ENCODE measurements at places on chromosomes 5 and 9. TPM values are rescaled to one million over a fixed set of nuclear protein-coding genes. Genes with fewer than 3 reads are reported as not detected.
A peak's percentile ranks its signal among the peaks of the same experiment; 100 is the strongest.

- DNase-seq: no peak
Measured at GRCh38 chr5:95900383-95900958, 61.2 kb downstream of the ELL2 start.

- DNase-seq: no peak
Measured at GRCh38 chr9:124685217-124685616, 85.9 kb downstream of the NR6A1 start.

GRCh38 chr9:133978226-133978898, 13.8 kb downstream of the VAV2 start:
- peak; percentile 2 for DNase-seq

DNA sequence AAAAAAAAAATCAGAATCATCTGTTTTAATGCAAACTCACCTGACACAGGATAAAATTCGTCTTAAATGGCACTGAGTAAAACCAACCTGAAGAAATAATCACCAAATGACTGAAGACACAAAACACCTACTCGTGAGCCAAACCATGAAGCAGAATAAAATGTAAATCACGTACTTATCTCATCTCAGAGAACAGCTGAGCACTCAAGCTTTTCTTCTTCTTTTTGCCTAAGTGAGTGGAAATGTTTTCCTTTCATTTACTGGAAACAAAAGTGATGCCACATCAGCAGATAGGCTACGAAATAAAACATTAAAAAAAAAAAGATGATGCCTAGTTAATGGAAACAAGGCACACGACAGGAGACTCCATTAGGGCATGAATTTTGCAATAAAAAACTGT, 36.4 kb downstream of the ATPSCKMT start:
- DNase-seq: no peak

GRCh38 chr5:6383376-6383775, 5.0 kb upstream of the MED10 start:
- DNase-seq: no peak

DNA sequence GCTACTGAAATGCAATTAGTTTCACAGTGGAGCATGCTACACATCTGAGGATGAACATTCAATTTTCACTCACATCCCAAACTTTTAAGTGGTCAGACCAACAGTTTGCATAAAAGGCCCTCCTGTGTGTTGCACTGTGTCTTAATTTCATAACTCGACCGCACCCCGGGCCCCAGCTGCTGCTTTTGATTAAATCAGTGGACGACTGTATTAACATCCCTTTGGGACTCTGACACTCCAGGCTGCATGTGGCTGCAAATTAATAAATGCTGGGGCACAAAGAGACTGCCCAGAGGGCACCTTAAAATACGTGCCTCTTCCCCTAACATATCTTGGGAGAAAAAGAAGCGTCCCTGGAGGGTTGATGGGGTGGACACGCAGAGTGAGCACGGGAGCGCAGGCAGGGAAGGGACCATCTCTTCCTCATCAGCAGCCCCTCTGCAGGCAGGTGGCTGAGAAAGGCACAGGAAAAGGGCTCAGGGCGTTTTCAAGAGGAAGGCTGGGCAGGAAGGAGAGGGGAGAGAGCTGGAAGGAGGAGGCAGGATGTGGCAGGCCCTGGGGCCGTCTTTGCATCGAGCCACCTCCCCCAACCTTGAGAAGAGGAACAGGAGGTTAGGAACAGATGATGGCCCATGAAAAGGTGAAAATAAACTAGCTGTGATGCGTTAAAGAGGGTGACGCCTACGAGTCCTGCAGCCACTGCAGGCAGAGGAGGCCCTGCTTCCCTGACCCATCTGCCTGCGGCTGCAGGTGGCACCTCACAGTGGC, 18.6 kb downstream of the MED10 start:
- no peak for DNase-seq

- DNase-seq: no peak
Measured at GRCh38 chr9:136080716-136081112, 14.4 kb downstream of the NACC2 start.

GRCh38 chr5:2677689-2678088, 73.8 kb downstream of the IRX2 start:
- DNase-seq: no peak

- DNase-seq: no peak
Measured at GRCh38 chr9:9352877-9353481, 1259.8 kb downstream of the PTPRD start.

GRCh38 chr5:90585337-90585986, 26.9 kb downstream of the ADGRV1 start:
- no peak for DNase-seq

GRCh38 chr5:74521401-74521800, 119.1 kb downstream of the ENC1 start:
- DNase-seq: no peak

- DNase-seq: no peak
Measured at GRCh38 chr5:160305319-160305718, 7.0 kb downstream of the CCNJL start.

DNA sequence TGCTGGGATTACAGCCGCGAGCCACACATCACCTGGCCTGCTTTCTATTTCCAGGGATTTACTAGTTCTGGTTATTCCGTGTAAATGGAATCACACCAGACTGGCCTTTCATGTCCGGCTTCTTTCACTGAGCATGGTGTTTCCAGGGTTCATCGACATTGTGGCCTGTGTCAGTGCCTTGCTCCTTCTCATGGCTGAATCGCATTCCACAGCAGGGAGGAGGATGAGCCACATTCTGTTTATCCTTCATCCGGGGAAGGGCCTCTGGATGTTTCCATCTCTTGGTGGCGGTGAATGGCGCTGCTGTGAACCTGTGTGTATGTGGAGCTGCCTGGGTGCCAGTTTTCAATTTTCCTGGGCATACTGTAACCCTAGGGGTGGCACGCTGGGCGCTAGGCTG, 58.7 kb upstream of the RNU6ATAC start:
- DNase-seq: no peak

GRCh38 chr5:88884608-88884877, 1.6 kb upstream of the MEF2C start:
- DNase-seq: no peak

DNA sequence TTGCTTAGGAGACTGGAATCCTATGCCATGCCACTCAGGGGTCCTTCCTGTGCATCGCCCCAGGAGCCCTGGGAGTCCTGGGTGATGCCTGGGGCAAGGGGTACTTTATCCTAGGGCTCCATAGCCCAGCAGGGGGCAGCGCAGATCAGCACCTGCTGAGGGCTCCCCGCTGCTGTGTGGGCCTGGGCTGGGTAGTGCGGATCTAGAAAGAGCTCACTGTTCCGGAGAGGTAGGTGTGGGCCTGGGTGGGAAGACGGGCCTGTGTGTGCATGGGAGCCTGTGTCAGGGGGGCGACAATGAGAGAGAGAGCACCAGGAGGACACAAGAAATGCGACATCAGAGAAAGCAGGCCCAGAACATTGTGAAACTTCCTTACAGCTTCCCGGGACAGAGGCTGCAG, 11.4 kb upstream of the DAB2IP start:
- DNase-seq: peak; percentile 65

DNA sequence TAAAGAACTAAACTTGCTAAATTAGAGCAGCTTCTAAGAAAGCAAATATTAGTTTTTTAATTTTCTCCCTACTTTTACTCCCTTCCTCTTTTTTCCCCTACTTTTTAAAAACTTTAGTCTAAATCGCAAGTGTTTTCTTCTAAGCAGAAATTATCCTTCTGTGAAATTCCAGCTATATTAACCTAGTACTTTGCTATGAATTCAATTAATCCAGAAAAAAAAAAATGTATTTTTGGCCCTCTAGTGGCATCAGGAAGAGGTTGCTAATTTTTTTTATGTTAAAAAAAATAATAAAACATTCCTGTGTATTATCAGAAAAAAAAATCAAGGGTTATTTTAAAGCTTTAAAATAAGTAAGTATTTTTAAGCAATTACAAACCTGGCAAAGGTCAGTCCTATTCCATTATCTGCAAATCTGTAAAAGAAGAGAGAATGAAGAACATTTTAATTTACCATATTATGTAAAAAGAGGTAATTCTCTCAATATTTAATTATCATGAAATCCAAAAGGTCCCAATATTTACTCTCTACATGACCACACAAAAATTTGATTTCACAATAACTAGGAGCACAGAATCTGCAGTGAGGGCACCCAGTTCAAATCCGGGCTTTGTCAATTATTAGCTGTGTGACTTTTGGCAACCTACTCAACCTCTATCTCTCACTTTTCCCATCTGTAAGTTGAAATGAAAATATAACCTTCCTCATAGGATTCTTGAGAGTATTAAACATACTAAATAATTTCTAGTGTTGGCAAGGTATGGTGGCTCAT, 52.0 kb downstream of the CEMIP2 start:
- no peak for DNase-seq

DNA sequence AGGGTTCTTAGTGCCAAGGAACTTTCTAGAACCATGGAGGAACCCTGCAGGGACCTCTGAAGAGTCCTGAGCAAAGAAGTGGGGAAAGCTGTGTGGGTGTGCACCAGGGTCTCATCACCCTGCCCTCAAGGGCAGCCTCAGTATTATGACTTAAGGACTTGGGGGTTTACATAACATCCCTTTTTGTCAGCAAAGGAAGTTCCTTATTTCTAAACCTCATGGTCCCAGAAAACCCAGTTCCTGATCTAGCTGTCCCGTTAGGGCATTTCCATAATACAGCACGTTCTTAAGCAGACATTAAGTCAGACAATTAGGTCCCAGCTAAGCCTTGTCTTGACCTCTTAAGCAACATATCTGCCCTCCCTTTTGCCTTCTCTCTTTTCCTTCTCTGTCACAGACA, 57.3 kb downstream of the DAPK1 start:
- DNase-seq: no peak

GRCh38 chr9:87648606-87649005, 77.3 kb upstream of the CTSL start:
- DNase-seq: no peak

DNA sequence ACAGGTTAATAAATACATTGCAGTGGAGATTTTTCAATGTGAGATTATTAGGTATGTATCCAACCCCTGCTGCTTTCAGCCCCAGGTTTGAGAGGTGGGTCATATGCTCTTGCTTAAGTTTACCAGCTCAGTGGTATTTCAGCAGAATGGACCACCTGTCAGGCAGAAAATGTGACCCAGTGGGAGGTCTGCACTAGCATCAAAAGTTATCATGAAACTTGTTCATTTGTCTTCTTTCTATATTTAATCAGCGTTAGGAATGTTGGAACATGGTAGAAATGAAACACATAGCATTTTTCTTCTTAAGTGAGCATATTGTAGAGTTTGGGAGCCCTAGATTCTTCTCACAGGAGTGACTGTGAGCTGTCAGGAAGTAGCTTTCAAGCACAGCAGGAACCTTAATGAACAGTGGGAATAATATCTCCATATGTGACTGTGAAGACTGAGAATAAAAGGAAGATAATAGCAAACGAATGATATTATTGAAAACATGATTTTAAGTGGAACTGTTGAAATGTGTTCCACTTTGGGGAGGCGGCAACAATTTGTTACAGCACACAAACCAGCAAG, 596.9 kb upstream of the CDH6 start:
- no peak for DNase-seq

GRCh38 chr5:116604805-116605204, 30.2 kb upstream of the SEMA6A start:
- DNase-seq: no peak

DNA sequence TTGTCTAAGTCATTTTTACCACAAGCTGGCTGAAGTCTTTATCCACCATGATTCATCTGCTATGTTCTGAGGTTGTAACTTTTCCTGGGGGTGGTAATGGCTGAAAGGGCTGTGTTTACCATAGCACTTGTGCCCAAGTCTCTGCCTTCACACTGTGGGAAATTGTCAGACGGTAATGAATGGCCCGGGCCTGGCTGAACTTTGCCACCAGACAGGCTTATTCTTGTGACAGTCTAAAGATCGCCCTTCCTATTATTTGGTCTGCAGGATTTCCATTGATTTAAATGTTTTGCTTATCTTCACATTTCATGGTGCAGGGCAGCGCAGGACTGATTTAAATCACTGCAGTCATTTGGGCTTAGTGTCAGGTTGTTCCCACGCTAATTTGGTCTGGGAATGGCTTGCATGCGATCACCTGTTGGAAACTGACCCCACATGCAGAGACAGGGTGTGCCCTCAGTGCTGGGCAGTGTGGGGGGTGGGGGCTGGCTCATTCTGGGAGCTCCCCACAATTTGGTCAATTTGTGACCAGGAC, 109.3 kb upstream of the ICE1 start:
- DNase-seq: no peak

- no peak for DNase-seq
Measured at GRCh38 chr5:91434348-91434747, 51.2 kb upstream of the ARRDC3 start.

GRCh38 chr9:95000821-95001220, 274.3 kb downstream of the AOPEP start:
- DNase-seq: no peak

DNA sequence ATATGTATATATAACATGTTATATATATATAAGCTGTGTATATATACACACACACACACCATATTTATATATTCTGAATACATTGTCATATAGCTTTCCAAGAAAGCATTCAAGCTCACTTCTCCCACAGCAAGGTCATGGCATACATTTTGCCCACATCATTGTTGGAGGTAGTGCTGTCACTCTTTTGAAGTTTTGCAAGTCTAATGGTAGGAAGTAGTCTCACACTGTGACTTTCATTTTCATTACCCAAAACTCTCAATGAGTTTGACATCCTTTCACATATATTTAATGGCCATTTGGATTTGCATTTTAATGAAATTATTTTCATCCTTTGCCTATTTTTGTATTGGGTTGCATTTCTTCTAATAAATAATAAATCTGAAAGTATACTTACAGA, 59.8 kb upstream of the COX7C start:
- DNase-seq: no peak

DNA sequence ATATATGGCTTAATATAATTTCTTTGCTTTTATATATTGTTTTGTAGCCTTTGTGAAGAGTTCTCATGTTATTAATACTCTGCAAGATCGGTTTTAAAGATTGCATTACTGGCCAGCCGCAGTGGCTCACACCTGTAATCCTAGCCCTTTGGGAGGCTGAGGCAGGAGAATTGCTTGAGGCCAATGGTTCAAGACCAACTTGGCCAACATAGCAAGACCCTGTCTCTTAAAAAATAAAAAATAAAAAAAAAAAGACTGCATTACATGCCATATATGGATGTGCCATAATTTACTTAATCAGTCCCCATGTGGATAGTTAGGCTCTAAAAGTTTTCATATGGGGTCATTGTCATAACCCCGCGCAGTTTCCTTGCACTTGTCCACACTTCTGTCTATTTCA, 31.0 kb upstream of the TNFAIP8 start:
- DNase-seq: no peak

- no peak for DNase-seq
Measured at GRCh38 chr5:69276422-69277174, 41.9 kb downstream of the CDK7 start.

GRCh38 chr9:133775951-133776905, 38.1 kb upstream of the SARDH start:
- peak; percentile 15 for DNase-seq

GRCh38 chr5:56622141-56622540, 193.2 kb upstream of the MAP3K1 start:
- DNase-seq: no peak

OTULINL gene
- total RNA-seq: 3.8 TPM

CDH6 gene
- 2.8 TPM for total RNA-seq

HNRNPAB gene
- 85.2 TPM for total RNA-seq

JMY gene
- 11.8 TPM for total RNA-seq

TEK gene
- 21.7 TPM for total RNA-seq

DNLZ gene
- 37.6 TPM for total RNA-seq

NUTM2F gene
- not detected for total RNA-seq

CCDC180 gene
- total RNA-seq: 2.4 TPM

MYOZ3 gene
- 6.2 TPM for total RNA-seq

TSSK1B gene
- total RNA-seq: not detected

PLCXD3 gene
- 73.1 TPM for total RNA-seq

PGM5 gene
- 190 TPM for total RNA-seq

BRD9 gene
- total RNA-seq: 23.6 TPM

MEIKIN gene
- not detected for total RNA-seq

SLC12A2 gene
- 11.5 TPM for total RNA-seq

PRDM9 gene
- not detected for total RNA-seq

PCDHGC4 gene
- 1.8 TPM for total RNA-seq
